Natural killer cell treated with Interleukin-12 subunit alpha and Interleukin-12 subunit beta and Interleukin-15 and Interleukin-18, amount 100 ng/mL, for 72 hours (primary cell): ENCODE measurements at places on chromosomes 1 and 21.

DNA sequence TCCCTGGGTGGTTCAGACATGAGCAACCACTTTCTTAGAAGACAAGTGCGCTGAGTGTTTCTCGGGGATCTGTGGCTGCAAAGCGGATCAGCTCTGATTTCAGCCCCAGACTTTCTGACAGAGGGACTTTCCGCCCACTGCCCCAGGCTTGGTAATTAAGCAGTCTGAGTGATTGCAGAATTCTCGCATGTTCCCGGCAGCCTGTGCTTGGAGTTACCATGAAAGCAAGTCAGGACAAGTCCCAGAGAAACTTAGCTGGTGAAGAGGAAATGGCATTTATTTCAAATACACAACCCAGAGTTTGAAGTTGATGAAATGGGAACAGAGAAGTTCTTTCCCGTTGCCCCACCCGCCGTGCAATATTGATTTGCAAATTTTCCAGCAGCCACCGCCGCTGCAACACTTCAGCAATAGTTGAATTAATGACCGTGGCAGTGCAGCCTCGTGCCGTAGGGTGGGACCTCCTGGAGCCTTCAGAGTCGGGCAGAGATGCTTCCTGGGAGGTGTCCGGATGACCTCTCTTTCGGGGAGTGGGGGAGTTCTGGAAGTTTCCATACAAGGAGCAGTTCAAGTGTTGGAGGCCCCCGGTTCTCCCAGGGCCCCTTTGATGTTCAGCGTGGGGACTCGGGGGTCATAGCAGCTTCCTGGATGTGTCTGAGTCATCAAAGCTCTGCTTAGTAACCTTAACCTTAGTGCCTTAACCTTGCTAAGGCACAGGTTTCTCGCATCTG, 134.7 kb downstream of the KAZN start:
- DNase-seq = no peak

- DNase-seq = no peak
Observed at GRCh38 chr1:201552941-201553351, 14.0 kb downstream of the NAV1 start.

DNA sequence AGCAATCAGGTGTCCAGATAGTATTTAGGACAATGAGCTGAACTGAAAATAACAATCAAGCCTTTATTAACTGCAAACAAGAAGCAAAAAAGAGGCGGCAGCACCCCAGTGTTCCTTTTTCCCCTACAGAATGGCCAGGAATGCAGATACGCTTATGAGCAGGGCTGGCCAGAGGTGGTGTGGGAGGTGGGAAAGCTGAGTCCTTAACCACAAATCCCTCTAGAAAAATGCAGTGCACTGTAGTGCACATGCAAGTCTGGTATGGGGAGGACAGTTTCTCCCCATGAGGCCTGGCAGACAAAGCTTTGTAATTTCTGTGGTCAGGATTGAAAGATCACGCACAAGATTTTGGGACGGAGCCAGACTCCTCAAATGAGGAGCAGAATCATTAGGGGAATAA, 10.7 kb upstream of the IFNAR1 start:
- no peak for DNase-seq

DNA sequence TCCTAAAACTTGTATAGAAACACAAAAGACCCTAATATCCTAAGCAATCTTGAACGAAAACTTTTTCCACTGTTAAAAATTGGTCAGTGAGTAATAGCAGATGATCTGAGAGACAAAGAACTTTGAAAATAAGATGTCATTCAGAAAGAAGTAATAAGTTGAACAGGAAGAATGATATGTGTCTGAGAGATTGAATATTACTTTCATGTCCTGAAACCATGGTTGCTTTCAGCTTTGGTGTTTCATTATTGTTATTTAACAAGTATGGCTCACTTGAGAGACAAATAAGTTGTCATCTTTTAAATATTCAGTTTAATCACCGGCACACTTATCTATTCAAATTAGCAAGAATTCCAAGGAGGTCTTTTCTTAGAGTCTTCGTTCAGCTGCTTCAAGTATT, 11.4 kb downstream of the PRKACB start:
- DNase-seq = no peak

DNA sequence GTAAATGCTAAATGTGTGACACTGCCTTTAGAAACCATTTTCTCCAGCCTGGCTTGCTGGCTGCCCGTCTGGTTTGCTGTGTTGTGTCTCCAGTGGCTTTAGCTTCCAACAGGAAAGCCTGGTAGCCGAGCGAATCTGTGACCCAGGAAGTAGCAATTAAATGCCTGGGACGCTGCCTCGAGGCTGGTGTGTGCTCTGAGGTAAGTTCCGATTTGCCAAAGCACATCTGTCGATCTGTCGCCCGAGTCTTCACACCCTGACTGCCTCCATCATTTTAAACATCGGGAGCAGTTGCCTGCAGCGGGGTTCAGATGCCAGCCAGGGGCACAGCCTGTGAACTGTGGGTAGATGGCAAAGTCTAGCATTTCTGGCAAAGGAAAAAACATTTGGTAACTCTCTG, 2.2 kb downstream of the MIB2 start:
- no peak for DNase-seq
